ENCODE measurements at places on chromosomes 13 and 19.

DNA sequence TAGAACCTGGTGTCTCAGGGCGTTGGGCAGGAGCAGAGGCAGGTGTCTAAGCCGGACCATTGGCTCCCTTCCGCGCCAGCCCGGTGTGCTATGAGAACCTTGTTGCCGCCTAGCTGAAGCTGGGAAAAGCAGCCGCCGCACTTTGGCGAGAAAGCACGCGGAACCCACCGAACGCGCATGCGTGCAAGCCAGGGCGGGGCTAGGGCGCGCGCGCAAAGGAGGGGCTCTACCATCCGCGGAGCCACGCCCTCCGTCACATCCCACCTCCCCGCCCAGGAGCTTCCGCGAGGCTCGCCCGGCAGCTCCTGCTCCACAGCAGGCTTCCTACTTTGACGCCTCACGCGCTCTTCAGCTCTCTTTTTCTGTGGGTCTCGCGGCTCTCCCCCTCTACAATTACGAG lies 51.3 kb downstream of the WDR87 start:
- peak; percentile 29 for DNase-seq

GRCh38 chr19:44308011-44308410 lies 3.2 kb upstream of the ZNF235 start:
- peak; percentile 42 for DNase-seq

DNA sequence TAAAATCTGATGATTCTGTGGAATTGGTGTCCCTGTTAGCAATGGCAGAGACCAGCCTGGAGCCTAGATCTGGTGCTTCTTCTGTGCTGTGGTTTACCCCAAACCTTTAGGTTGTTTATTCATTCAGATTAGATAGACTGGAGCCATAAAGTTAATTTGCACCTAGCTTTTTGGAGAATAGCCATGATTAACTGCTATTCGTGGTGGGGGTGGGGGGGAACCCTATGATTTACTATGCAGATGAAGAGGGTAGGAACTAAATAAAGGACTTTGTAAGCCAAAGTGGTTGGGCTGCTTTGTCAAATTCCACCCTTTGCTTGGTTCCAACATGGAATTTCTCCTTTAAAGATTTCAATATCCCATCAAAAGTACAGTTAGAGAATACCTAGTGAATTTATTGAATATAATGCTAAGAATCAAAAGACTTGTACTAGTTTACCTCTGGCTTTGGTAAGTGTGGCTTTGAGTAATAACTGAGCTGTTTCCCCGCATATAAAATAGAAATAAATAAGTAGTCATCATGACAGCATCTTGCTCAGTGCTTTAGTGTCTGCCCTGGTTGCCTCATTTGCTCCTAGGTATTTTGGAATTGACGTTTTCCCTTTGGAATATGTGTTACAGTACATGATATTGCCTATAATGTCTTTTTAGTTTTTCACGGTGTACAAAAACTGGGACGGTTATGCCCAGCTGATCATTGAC lies 27.6 kb downstream of the SKA3 start:
- no peak for DNase-seq

DNA sequence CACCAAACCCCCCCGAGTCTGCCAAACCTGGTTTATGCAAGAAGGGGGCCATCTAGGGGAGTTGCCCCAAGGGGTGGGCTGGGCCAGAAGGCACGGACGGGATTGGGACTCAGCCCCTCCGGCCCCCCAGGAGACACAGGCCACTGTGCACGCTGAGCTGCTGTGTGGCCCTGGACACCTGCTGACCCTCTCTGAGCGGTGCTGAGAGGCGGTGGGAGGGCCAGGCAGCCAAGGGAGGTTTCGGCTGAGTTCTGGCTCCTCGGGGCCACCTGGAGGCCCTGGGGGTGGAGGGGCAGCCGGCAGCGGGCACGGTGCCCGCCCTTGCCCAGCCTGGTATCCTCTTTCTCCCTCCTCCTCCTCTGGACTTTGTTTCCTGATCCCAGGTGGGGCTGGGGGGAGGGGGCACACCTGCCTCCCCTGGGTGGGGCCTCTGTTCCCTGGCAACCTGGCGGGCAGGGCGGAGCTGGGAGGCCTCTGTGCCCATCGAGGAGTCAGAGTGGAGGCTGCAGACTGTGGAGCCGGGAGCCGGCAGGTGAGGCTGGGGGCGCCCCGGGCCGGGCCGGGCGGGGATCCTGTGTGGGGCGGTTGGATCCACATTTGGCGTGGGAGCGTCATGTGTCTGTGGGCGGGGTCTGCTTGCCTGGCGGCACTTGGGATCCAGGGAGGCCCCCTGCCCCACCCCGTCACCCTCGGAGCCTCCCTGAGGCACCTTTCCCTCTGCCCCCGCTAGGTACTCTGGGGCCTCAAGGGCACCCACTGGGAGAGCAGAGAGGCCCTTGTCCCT lies at the start of gene MISP:
Gene MISP (plus strand): TSS at position 473 of the 784 bp plus-strand sequence. CDS start 5,835 bp downstream, outside the sequence.
- no peak for DNase-seq

GRCh38 chr19:58183817-58184215 lies 955 bp downstream of the ZNF274 start:
- DNase-seq: no peak

GRCh38 chr19:17112700-17113099 lies 37.1 kb downstream of the MYO9B start:
- DNase-seq: no peak

- no peak for DNase-seq
These were observed 21.2 kb downstream of the ERFL start for GRCh38 chr19:41906916-41907680.

- peak; percentile 96 for DNase-seq
These were observed 2.8 kb upstream of the TM9SF2 start for GRCh38 chr13:99498171-99499161.

- no peak for DNase-seq
These were observed 290.4 kb downstream of the DACH1 start for GRCh38 chr13:71576571-71576970.

- no peak for DNase-seq
These were observed 793 bp downstream of the LRFN1 start for GRCh38 chr19:39319892-39320248.

DNA sequence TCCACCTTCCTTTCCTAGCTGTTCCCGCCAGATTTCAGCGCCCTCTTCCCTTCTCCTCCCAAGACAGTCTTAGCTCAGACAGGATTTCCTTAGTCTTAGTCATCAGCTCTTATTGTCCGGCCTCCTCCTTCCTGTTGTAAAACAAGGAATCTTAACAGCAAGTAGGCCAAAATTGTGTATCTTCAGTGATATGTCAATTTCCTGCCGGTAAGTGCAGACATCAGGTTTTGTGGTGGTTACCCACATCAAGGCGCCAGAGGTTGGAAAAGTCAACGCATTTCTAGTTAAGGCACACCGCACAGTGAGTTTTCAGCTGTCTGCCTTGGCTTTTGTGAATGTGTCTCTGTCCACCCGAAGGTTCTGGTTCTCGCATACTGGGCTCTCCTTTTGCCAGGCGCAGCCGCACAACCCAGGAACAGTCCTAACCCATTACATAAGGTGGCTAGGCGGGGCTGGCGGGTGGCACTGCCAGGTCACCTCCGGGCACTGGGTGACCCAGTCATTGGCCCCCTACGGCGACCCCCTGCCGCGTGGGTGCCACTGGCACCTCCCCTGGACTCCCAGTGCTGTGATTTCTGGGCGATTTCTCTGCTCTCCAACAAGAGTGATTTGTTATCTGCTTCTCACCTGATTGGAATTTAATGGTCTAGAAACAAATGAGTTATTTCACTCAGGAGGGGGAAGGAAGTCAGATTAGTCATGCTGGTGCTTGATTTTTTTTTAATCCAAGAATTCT lies 12.9 kb downstream of the COL4A2 start:
- DNase-seq: peak; percentile 78

- no peak for DNase-seq
These were observed 3.5 kb upstream of the LGALS4 start for GRCh38 chr19:38816131-38816750.

GRCh38 chr19:53041366-53041765 lies 3.2 kb upstream of the ERVV-2 start:
- no peak for DNase-seq

DNA sequence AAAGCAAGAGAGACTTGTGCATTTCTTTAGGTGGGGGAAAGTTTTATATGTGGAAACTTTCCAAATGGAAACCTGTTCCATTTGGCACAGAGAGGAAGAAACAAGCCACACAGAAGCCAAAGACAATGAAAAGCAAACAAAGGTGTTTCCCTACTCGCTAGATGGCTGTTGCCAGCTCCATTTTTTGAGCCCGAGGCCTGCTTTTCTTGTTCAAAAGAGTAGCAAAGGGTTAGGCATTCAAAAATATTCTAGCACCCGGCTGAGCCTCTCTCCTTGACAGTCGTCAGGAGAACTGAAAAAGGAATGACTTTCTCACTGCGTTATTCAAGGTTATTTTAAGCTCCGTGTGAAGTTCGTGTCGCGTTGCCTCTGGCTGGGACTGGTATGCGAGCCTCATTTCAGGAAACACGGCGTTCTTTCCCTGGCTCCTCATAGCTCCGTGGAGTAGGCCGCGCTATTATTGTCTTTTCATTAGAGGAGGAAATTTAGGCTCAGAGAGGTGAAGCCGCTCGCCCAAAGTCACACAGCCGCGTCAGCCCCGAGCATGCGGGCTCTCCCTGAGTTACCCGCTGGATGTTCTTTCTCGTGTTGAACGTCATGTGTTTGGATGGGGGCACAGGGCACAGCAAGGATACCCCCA lies 7.6 kb downstream of the TRPM4 start:
- DNase-seq: no peak

- peak; percentile 38 for DNase-seq
These were observed 54.7 kb downstream of the ZNF787 start for GRCh38 chr19:56066152-56067023.

- DNase-seq: no peak
These were observed 381.5 kb downstream of the MYO16 start for GRCh38 chr13:109010912-109011311.

GRCh38 chr19:42275103-42275502 lies 6.1 kb downstream of the CIC start:
- DNase-seq: no peak

- no peak for DNase-seq
These were observed 7.0 kb downstream of the RCN3 start for GRCh38 chr19:49534632-49535385.

DNA sequence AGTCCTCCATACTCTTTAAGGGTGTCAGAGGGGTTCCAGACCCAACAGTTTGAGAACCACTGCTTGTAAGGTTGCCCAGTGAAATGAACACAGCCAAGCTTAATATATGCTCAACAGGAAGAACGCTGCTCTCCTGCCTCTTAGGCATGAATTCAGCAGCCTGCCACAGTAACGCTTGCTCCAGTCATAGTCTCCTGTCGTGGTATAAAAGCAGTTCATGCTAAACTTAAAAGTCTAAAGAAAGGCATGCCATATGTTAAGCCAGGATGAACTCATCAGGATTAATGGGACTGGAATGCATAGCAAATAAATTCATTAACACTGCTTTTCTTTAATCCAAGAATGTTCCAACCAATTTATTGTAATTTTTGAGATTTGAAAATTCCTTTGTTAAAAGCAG lies 38.7 kb downstream of the SLC7A1 start:
- DNase-seq: no peak

- no peak for DNase-seq
These were observed 231.7 kb downstream of the MZT1 start for GRCh38 chr13:72495681-72496080.

- no peak for DNase-seq
These were observed 7.5 kb upstream of the MPV17L2 start for GRCh38 chr19:18185538-18185937.

GRCh38 chr19:46256855-46257254 lies 27.3 kb downstream of the IGFL1 start:
- peak; percentile 35 for DNase-seq

DNA sequence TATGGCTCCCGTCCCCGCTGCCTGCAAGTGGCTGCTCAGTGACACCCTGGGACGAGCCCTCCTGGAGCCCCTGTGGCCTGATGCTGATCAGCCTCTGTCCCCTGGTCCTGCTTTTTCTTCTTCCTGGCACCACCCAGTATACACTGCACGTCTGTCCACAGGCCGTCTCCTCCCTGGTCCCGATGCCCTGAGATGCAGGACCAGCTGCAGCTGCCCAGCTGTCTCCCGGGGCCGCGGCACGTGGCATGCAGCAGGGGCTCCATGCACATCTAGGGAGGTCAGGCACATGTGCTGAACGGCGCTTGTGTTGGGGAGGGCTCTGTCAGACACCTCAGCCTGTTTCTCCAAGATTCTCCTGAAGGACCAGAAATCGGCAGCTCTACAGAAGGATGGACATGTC lies 30.2 kb downstream of the ZFR2 start:
- no peak for DNase-seq

- no peak for DNase-seq
These were observed 4.9 kb downstream of the ZNF333 start for GRCh38 chr19:14694641-14695266.
